CD4-positive, alpha-beta T cell treated with Interleukin-1 beta for 1 hour (primary cell): ENCODE measurements at places on chromosomes 7 and 10.

DNA sequence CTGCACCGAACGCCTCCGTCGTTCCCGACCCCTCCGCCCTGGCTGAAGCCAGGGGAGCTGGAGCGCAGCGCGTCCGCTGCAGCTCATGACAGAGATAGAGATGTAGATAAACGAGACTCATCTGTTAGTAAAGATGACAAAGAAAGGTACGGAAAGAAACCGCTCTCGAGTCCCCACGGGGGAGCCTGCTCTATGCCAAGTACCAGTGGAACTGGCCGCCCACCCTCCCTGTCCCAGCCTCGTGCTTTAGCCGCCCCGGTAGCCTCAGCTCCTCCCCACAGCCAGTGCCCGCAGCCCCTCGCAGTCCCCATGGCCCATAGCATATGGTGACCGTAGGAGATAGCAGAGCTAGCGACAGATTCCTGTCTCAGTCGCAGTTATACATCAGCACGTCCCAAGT, 344.7 kb upstream of the GALNT17 start:
- DNase-seq, result no peak

GRCh38 chr7:29300026-29300480, 105.5 kb downstream of the CHN2 start:
- no peak for DNase-seq

GRCh38 chr7:28725045-28725642, 233.0 kb downstream of the TRIL start:
- DNase-seq, result no peak

GRCh38 chr7:135757719-135758411, 9.3 kb upstream of the FAM180A start:
- no peak for DNase-seq

GRCh38 chr10:131737543-131738395, 163.0 kb upstream of the PPP2R2D start:
- DNase-seq, result no peak

- DNase-seq, result no peak
These were observed 135.8 kb downstream of the ARID5B start for GRCh38 chr10:62037166-62037831.

DNA sequence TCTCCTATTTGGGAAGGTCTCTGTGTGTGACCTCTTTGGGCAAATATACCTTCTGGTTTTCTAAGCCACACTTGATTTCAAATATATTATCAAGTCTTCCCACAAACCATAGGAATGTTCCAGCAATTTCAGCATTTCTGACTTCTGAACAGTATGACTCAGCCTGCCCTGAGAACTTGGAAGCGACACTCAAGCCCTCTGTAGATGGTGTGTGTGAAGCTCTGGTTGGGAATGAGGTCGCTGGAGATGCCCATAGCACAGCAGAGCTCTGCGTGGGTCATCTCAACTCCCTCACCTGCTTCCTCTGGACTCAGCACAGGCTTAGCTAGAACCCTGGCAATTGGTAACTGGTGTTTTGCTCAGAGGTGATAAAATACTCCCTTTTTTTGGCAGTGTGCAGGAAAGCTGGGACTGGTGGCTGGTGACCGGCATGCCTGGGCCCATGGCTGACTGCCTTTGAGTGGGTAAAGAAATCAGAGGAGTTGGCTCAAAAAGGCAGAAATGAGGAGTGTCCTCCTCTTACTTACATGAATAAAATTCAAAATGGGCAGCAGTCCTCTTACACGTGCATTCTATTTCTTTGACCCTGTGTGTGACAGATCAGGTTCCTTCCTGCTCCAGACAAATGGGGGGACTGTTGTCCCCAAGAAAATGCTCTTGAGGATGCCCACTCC, 87.5 kb upstream of the NRP1 start:
- DNase-seq, result no peak
